ENCODE measurements at places on chromosomes 7 and 10. TPM values are rescaled to one million over a fixed set of nuclear protein-coding genes. Genes with fewer than 3 reads are reported as not detected.

DNA sequence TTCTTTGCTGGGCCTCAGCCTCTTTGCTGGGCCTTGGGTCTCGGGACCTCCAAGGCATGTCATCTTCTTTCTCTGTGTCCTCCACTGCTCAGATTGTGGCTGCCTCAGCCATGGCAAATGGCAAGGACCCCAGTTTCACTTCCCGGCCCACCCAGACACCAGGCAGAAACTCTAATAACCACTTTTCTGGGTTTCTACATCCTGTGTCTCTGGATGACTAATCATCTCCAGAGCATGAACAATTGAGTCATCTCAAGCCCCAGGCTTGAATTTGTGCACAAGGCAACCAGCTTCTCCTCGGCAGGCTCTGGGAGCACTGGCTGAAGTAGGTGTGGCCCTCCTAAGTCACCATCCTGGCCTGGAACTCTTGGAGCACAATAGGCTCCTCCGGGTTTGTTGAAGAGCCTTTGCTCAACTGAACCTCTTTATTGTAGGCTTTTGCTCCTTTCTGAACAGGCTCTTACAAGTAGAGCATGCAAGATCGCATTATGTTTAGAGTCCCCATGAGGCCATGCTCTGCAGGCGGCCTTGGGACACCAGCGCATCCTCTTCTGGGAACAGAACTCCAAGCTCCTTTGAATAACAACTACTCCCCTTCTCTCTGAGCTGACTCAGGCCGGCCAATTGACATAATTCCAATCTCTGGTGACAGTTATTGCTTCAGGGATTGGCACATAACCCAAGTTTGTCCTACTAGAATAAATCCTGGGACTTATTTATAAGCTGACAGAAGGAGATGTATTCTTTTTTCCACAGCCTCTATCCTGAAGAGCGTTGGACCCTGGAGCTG lies 218.1 kb downstream of the WDR11 start:
- DNase-seq, result no peak

The LUC7L2 gene
- 171 TPM for total RNA-seq

The TACR2 gene
- not detected for total RNA-seq

GRCh38 chr10:9814285-9814864 lies 1203.3 kb upstream of the CELF2 start:
- DNase-seq, result no peak

GRCh38 chr10:103396789-103397087 lies 312 bp downstream of the PDCD11 start:
- no peak for DNase-seq

DNA sequence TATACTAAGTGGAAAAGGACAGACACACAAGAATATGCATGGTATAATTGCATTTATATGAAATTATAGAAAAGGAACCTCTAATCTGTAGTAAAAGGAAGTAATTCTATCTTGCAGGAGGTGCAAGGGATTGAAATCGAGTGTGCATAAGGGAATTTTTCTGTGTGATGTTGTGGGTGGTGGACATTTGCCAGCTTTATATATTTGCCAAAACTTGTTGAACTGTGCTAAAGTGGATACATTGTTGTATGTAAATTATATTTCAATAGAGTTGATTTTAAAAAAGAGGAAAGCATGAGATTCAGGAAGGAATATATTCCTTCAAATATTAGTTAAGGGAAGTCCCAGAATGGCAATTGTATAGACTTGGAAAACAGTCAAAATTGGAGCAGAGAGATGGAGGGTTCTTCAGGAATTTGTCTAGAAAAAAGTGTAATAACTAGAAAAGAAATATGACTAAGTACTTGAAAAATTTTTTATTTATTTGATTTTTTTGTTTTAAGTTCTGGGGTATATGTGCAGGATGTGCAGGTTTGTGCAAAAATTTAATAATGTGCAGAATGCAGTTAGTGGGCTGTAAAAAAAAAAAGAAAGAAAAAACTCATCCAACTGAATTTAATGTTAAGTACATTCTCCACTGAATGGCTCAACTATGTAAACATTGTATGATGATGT lies 96.1 kb downstream of the ARL4A start:
- DNase-seq, result no peak

All from CD8-positive, alpha-beta T cell (primary cell).